ENCODE measurements at places on chromosomes 1 and 21.
A peak's percentile ranks its signal among the peaks of the same experiment; 100 is the strongest.

- no peak for DNase-seq
These were observed 593.8 kb downstream of the LRRIQ3 start for GRCh38 chr1:73604211-73604610.

DNA sequence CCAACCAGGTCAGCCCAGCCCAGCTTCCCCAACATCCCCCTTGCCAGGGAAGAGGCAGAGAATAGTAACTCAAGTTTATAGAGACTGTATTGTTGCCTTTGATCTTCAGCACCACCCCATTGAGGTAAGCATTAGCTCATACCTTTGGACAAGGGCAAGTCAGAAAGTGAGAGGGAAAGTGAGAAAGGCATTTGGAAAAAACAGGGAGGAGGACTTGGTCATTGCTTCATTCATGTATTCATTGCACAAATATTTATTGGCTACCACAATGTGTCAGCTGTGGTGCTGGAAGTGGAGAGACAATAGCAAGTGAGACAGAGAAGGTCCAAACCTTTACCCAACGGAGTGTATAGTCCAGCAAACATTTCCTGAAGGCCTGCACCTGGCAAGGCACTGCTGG, 561.2 kb downstream of the KIF26B start:
- DNase-seq: no peak

- DNase-seq: no peak
These were observed 118.7 kb downstream of the IER5 start for GRCh38 chr1:181206979-181207790.

GRCh38 chr21:36994501-36995158, 11.9 kb upstream of the RIPPLY3 start:
- DNase-seq: peak; percentile 42

GRCh38 chr1:177341773-177342172, 171.0 kb downstream of the BRINP2 start:
- no peak for DNase-seq

GRCh38 chr1:187445066-187445465, 616.3 kb downstream of the PLA2G4A start:
- DNase-seq: no peak

GRCh38 chr1:51916587-51917405, 38.3 kb upstream of the NRDC start:
- no peak for DNase-seq

DNA sequence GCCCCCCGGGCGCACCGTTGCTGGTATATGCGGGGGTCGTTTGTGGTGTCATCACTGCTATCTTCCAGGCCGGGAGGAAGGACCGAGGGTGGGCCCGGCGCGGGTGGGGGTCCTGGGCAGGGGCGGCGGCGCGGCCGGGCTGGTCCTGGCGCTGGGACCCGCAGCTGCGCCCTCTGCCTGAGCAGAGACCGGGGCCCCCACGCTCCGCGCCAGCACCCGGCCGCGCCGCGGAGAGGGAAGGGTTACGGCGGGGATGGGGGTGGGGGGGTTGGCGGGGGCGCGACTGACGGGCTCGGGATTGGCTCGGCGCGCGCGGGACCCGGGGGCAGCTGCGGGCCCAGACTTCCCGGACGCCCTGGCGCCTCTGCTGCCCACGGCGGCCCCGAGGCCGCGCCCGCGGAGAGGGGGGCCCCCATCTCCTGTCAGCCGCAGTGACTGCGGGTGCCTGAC, 13.8 kb upstream of the SAMD11 start:
- no peak for DNase-seq

DNA sequence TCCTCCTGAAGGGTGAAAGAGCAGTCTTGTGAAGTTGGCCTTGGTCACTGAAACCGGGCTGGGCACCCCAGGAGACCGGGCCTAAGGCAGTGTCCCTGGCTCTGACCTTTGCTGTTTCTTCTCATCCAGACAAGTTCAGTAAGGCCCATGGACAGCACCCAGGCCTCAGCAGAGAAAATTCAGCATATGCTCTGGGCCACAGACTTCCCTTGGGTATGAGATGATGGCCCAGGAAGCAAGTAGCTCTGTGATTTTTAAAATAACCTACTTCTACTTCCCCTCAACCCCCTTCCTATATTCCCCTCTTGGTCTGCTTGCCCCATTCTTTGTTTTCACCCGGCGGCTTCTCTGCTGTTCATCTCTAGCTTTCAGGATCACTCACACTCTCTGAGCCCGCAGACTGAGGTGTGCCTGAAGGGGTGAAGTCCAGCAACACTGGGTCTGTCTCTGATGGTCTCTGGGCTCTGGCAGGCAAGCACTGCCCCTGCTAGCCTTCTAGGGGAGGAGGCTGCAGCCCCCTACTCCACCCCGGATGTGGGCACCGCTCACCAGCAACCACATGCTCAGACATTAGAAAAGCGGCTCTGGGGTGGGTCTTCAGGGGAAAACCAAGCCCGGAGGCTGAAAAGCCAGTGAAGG, 2.9 kb upstream of the GPR25 start:
- peak; percentile 47 for DNase-seq

DNA sequence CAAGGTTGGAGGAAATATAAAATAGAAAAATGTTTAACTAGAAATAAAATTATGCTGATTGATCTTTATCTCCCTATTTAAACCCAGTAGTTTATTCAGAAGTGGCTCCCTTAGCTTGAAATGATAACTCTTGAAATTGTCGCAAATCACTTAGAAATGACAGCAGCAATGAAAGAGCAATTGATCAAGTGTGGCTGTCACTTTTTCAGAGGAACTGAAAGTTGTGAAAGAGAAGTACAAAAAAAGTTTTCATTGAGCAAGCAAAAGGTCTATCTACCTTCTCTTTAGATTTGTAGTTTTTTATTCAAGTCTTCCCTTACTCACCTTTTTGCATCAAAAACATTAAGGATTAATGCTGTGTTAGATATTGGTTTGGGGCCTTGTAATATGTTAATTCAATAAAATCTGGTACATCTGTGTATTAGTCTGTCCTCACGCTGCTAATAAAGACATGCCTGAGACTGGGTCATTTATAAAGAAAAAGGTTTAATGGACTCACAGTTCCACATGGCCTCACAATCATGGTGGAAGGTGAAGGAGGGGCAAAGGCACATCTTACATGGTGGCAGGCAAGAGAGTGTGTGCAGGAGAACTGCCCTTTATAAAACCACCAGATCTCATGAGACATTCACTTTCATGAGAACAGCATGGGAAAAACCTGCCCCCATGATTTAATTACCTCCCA, 48.3 kb downstream of the LRRC8C start:
- no peak for DNase-seq

DNA sequence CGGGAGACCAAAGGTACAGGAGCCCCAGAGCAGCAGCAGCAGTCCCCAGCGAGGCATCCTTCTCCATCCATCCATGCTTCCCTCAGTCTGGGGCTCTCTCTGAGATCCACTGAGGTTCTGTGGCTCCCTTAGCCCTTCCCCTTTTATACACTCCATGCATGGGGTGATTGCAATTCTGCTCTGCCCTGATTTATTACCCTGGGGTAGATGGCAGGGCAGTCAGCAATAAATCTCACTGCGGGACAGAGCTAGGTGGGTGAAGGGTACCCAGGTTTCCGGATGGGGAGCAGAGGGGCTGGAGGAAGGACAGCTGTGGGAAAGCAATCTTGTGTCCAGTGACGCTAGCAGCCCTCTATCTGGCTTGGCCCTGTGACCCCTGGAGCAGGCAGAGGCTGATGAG, at the start of gene REN:
TSS of gene REN (minus strand) at position 119 of the 400 bp plus-strand sequence. CDS start at position 75, 44 bp downstream.
- DNase-seq: no peak

DNA sequence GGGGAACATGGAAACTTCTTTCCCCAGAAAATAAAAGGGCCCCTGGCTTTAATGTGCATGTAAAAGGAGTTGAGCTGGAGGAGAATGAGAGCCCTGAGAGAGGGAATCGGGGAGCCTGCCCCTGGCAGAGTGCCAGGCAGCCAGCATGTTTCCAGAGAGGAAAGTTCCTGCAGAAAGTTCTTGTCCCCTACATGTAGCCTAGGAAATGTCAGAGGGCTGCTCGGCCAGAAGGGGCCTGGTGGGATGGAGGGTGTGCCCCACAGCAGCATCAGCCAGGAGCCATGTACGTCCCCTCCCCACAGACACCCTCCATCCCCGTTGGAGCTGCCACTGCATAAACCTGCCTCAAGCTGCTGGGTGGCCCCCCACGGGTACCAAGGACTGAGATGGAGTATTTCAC, 5.4 kb upstream of the PRELP start:
- DNase-seq: no peak

DNA sequence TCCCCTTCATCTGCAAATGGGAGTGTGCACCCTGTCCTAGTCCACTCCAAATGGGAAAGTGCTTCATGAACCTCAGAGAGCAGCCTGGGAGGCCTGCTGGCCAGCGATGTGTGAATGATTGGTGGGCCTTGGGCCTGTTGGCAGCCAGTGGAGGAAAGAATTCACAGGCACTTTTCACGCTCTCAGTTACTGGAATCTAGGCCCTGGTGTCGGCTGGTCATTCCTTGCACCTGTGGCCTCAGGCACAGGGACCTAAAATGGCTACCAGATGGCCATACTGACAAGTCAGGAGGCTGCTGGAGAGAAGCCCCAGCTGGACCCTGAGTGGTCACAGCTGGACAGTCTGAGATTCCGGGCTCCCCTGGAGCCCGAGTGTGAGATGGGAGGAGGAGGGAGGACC, 18.4 kb upstream of the EDN2 start:
- DNase-seq: no peak

DNA sequence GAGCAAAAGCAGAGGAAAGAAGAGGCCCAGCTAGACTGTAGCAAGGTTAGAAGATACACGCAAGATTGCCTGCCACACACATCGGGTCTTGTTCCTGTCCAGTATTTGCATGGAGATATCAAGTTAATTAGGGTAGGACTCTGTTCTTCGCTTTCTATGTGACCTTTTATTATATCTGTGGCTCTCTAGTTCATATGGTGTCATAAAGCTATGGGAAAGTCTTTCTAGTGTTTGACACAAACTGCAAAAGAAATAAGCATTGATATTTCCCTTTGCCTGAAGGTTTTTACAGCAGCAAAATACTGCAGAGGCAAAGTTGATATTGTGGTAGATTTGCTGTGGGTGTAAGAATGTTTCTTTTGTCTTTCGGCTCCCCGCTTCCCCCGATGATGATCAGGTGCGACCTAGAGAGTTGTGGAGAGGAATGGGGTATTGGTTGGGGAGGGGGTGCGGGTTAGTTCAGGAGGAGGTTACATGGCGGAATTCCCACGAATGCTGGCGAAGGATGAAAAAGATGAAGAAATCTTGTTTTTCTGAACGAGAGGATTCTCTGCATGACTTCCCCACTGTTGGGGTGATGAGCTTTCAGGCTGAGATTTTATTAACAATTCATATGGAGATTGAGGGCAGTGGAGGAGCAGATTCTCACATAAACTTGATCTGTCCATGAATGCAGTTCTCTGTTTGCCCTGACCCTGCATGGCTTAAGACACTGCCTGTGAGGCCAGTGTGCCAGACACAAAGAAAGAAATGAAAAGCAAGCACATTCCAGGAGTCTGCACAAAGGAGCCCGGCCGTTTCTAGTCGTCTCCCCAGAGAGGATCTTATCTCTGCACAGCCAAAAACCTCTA, 550.2 kb downstream of the USP25 start:
- no peak for DNase-seq

DNA sequence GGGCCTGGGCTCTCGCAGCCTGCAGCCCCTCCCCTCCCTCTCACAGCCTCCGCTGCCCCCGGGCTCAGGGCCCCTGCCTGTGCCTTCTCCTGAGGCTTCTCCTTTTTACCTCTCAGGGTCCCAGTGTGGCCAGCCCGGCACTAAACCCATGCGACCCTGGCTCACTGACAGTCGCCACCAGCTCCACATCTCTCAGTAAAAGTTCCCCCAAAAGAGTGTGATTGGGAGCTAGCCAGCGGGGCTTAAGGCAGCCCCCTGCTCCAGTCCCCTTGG, 26.6 kb downstream of the PDE9A start:
- no peak for DNase-seq

- DNase-seq: no peak
These were observed 30.7 kb upstream of the RCC2 start for GRCh38 chr1:17470021-17470799.

DNA sequence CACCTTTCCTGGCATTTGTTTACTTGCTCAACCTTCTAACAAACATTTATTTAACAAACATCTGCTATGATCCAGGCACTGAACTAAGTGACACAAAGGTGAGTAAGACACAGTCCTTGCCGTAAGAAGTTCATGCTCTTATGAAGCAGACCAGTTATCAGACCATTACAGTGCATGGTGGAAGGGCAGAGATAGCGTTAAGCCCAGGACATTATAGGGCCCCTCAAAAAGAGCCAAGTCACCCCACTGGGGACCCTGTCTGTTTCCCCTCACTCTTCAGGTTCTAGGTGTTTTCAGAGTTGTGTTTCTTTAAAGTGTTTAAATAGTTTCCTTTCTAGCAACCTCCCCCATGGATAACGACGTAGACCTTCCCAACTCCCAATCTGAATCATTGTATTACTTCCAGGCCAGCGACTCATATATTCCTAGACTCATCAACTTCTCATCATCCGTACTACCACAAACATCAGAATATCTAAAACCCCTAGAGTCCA, 39.3 kb downstream of the TCP10L start:
- no peak for DNase-seq

GRCh38 chr1:53331446-53332185, 3.7 kb upstream of the LRP8 start:
- DNase-seq: no peak

DNA sequence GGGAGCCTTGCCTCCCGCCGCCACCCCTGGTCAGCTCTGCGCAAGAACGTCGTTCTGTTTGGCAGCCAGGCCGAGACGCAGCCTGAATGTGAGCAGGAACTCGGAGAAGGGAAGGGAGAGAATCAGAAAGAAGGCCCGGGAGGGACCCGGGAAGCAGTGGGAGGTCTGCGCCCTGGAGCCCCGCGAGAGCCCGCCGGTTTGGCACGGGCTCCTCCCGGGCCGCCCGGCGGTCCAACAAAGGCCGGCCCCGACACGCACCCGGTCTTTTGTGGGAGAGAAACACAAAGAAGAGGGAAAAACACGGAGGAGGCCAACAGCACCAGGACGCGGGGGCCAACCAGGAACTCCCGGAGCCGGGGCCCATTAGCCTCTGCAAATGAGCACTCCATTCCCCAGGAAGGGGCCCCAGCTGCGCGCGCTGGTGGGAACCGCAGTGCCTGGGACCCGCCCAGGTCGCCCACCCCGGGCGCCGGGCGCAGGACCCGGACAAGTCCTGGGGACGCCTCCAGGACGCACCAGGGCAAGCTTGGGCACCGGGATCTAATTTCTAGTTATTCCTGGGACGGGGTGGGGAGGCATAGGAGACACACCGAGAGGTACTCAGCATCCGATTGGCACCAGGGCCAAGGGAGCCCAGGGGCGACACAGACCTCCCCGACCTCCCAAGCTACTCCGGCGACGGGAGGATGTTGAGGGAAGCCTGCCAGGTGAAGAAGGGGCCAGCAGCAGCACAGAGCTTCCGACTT, 2.7 kb upstream of the OLIG2 start:
- DNase-seq: no peak

GRCh38 chr1:112317611-112318062, 78.4 kb upstream of the CTTNBP2NL start:
- DNase-seq: no peak

DNA sequence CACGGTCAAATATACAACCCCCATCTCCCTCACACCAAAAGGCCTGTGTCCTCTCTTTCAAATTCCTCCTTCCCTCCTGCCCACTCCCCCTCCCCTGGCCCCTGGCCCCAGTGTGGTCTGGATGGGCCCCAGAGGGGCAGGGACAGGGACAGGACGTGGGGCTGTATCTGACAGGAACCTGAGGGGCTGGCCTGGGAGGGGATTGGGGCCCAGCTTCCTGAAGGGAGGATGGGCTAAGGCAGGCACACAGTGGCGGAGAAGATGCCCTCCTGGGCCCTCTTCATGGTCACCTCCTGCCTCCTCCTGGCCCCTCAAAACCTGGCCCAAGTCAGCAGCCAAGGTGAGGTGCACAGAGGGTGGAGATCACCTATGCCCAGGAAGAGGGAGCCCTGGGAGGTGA, at the start of gene MPL:
TSS of gene MPL (plus strand) at position 231 of the 400 bp plus-strand sequence. CDS start at position 262, 31 bp downstream.
- no peak for DNase-seq

- DNase-seq: no peak
These were observed 33.3 kb downstream of the LRRC8B start for GRCh38 chr1:89557956-89558355.
